ENCODE measurements at places on chromosomes 2 and 18.

DNA sequence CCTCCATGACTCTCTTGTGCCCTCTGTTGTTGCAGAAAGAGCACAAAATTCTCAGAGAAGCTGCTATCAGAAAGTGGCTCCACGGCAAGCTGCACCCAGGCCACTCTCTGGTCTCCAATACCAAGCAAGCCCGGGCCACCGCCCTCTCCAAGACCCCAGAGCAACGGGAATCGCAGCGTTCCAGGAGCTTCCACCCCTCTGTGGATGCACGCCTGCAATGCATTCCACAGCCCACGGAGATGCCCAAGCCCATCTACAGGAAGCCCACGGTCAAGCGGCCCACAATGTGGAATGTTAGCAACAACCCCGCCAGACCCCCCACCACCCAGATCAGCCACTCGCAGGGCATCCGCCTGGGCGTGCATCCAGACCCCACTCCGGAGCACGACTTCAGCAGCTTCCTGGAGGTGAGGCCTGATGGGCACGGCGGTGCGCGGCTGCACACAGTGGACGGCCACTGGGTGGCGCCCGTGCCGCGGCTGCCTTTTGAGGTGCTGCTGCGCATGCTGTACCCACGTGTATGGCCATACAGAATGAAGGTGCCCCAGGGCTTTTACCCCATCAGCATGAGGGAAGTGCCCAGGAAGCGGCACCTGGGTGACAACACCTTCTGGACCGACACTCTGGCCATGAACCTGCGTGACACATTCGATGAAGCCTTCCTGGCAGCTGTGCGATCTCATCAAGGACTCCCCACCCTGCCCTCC is 6.3 kb downstream of the ANKRD53 start:
- DNase-seq: peak; percentile 73

DNA sequence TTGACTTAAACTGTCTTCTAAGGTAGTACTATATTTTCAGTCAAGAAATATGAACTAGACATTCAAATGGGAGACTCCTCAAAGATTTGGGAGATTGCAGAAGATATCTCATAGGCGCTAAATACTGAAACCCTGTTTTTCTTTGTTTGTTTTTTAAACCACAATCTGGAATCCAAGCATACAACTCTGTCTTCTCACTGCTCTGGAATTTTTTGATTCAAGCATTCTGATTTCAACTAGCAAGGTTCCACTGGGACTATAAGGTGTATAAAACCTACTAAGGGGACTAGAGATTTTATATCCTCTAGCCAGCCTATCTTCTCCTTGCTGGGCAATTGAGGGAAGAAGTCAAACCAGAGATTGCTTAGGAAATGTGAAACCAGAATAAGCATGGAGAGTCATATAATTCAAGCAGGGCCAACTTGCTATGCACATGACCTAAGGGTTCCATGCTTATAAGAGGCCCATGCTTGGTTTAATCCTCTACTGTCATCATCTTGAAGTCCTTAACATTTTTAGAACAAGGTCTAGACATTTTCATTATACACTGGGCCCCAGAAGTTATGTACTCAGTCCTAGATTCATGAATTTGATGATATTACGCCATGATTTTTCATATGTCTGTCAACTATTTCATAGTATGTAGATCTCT is 405.5 kb downstream of the PARD3B start:
- DNase-seq: no peak

DNA sequence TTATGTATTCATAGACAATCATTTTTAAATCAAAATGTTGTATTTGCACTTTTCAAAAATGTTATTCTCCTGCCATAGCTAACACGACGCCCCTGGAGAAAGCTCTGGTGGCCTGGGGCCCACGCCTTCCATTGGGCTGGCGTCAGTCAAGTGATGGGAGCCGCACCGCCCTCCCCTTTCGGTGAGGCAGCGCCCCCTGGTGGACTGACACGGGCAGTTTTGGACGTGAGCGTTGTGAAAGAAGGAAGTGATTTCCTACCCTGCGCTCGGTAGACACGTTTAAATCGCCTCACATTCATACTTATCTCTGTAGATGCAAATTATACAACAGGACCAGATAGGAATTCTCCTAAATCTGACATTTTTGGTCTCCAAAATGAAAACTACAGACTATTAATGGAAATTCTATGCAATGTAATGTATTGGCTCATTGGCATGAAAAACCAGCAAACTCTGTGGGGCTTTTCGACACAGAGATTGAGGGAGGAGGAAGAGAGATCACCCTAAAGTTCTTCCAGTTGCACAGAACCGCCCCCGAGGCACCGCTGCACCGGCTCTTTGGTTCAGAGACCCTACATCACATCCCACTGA is 326.2 kb upstream of the SOX11 start:
- no peak for DNase-seq

GRCh38 chr18:79241755-79242154 is 154.0 kb upstream of the NFATC1 start:
- DNase-seq: no peak

GRCh38 chr18:48297139-48297538 is 112.0 kb downstream of the ZBTB7C start:
- no peak for DNase-seq

DNA sequence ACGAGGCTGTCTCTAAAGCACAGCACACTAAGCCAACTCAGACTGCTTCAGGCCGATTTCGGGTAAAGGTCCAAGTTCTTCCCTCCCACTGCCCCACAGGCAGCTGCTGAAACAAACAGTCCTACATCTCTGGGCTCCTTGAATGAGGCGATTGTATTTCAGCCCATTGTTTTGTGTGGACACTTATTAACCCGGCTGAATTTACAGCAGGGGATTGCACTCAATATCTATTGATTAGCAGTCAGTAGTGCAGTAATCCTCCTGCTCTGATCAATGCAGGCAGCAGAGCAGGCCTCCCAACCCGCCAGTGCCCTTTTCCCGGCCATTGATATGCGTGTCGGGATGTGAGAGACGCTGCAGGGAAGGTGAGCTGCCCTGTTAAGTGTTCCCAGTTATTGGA is 330.1 kb downstream of the CMPK2 start:
- no peak for DNase-seq

- no peak for DNase-seq
These were observed 169.8 kb upstream of the ID2 start for GRCh38 chr2:8511868-8512612.
